ENCODE measurements at places on chromosomes 11 and 22.

DNA sequence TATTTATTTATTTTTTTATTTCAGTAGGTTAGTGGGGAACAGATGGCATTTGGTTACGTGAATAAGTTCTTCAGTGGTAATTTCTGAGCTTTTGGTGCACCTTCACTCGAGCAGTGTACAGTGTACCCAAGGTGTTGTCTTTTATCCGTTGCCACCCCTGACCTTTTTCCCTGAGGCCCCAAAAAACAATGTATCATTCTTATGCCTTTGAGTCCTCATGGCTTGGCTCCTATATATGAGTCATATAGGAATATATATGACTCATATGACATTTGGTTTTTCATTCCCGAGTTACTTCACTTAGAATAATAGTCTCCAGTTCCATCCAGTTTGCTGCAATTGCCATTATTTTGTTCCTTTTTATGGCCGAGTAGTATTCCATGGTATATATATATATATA lies 763.9 kb downstream of the NTM start:
- DNase-seq: no peak

DNA sequence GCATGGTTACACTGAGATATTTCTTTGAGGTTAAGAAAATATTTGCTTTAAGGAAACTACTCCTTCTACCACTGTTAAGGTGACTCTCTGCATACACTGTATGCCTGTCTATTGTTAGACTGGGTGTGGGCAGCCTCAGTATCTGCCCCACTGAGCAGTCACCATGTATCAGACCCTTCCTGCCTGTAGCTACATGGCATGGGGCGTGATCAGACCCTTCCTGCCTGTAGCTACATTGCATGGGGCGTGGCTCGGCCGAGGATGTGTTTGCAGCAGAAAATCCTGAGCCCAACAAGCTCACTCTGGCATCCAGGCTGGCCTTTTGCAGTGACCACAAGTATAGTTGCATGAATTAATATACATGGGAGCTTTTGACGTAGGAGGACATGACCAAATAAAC lies 669.4 kb downstream of the OPCML start:
- no peak for DNase-seq

- DNase-seq: no peak
These were observed 2.5 kb downstream of the RAC2 start for GRCh38 chr22:37241351-37242142.

DNA sequence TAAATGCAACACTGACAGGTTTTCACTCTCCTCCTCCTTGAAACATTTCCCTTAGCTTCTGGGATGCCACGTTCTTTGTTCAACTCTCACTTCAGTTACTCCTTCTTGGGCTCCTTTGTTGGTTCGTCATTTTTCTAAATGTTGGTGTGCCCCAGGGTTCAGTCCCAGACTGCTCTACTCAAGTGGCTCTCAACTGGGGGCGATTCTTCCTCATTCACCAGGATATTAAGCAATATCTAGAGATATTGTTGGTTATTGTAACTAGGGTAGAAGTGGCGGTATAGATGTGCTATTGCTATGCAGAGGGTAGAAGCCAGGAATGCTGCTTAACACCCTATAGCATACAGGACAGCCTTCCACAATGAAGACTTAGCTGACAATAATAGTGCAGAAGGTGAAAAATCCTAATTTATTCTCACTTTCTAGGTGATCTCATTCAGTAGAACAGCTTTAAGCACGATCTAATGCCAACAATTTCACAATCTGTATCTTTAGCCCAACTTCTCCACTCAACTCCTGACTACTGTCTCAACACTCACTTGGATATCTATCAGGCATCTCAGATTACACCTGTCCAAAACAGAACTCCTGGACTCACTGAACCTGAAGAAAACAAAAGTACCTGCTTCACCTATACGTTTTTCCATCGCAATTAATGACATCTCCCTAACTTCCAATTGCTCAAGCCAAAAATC lies 4.6 kb downstream of the NUP160 start:
- no peak for DNase-seq

DNA sequence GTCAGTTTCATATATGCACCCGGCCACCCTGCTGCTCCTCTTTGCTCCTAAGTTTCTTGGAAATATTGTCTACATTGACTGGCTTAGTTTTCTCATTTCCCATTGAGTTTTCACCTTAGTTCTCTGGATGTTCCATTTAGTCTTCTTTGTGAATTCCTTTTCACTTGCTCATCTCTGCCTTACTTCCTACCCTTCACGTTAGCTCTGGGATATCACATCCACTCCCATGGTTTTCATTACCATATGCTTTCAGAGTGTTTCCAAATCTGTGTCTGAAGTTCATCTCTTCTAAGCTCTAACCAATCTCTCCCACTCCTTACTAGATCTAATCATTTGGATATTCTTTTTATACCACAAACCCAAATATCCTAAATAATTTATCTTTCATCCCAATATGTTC lies 226.4 kb downstream of the FAM76B start:
- DNase-seq: no peak

GRCh38 chr22:29167032-29167911 lies 38.4 kb upstream of the EMID1 start:
- DNase-seq: no peak

DNA sequence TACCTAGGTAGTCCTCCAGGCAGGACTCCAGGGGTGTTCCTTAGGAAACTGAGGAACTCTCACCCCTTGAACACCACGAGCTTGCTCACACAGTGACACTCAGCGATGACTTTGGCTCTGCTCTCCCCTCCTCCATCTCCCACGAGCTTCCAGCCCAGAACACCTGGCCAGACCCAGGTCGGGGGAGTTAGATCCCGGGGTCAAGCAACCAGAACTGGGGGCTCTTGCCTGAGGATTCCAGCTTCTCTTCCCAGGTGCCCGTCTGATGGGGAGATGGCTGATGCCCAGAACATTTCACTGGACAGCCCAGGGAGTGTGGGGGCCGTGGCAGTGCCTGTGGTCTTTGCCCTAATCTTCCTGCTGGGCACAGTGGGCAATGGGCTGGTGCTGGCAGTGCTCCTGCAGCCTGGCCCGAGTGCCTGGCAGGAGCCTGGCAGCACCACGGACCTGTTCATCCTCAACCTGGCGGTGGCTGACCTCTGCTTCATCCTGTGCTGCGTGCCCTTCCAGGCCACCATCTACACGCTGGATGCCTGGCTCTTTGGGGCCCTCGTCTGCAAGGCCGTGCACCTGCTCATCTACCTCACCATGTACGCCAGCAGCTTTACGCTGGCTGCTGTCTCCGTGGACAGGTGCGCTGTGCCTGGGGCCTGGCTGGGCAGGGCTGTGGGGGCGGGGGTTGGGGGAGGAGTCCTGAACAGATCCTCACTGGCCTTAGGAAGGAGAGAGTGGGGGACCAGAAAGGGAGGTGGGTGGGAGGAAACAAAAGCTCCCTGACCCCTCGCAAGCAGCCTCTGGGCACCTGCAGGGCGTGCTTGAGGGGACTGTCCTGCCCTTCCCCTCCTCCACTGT lies at the start of gene GALR3:
TSS of gene GALR3 (plus strand) at position 249 of the 852 bp plus-strand sequence. CDS start at position 274, 25 bp downstream.
- no peak for DNase-seq

- DNase-seq: no peak
These were observed 30.3 kb upstream of the GRAMD4 start for GRCh38 chr22:46589871-46590271.
